ENCODE measurements at places on chromosomes 1 and 21.
A peak's percentile ranks its signal among the peaks of the same experiment; 100 is the strongest.

GRCh38 chr1:248596615-248597014 lies 885 bp downstream of the OR2T10 start:
- no peak for DNase-seq

GRCh38 chr1:210489491-210489890 lies 160.8 kb downstream of the HHAT start:
- no peak for DNase-seq

- DNase-seq = peak; percentile 81
Observed at GRCh38 chr21:14737922-14738321, 191.8 kb upstream of the SAMSN1 start.

- peak; percentile 71 for DNase-seq
Observed at GRCh38 chr1:156591432-156592157, at the start of gene NAXE. NAXE (plus strand) TSS chr1:156591776; CDS start chr1:156591805, 29 bp downstream.

- no peak for DNase-seq
Observed at GRCh38 chr1:190250368-190250767, 227.3 kb downstream of the BRINP3 start.

All from CD4-positive, alpha-beta T cell treated with Interleukin-10 for 1 hour (primary cell).